Adipocyte (in vitro differentiated cells): ENCODE measurements at places on chromosomes 7 and 10.

- peak; percentile 48 for DNase-seq
These were observed 286.9 kb upstream of the DKK1 start for GRCh38 chr10:52027055-52027705.

GRCh38 chr7:6167587-6168476 is 104.6 kb downstream of the CYTH3 start:
- DNase-seq: no peak

GRCh38 chr10:34377833-34378232 is 437.3 kb downstream of the PARD3 start:
- no peak for DNase-seq

DNA sequence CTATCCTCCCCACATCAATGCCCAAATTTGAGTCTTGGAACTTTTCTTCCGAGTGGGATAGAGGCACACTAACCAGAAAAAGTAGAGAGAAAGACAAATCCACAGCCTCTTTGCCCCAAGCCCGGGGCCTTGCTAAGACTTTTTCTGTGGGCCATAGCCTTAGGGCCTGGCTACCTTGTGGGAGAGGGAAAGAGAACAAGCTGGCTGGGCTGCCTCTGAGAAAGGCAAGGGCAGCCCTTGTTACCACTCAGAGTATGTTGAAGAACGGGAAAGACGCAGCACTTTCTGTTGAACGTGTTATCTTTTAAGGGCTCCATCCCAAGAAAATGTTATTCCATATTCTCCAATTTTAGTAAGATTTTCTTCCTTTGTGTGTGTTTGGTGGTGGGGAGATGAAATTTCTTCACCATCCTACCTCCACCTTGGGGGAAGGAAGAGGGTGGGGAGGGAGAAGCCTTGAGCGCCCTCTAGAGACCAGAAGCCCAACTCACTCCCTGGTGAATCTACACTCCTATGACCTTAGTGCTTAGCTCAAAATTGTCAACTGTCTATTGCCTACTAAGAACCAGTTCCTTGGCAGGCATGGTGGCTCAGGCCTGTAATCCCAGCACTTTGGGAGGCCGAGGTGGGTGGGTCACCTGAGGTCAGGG is 3.9 kb upstream of the NRF1 start:
- peak; percentile 49 for DNase-seq

- no peak for DNase-seq
These were observed 14.8 kb upstream of the EEPD1 start for GRCh38 chr7:36138209-36138608.

DNA sequence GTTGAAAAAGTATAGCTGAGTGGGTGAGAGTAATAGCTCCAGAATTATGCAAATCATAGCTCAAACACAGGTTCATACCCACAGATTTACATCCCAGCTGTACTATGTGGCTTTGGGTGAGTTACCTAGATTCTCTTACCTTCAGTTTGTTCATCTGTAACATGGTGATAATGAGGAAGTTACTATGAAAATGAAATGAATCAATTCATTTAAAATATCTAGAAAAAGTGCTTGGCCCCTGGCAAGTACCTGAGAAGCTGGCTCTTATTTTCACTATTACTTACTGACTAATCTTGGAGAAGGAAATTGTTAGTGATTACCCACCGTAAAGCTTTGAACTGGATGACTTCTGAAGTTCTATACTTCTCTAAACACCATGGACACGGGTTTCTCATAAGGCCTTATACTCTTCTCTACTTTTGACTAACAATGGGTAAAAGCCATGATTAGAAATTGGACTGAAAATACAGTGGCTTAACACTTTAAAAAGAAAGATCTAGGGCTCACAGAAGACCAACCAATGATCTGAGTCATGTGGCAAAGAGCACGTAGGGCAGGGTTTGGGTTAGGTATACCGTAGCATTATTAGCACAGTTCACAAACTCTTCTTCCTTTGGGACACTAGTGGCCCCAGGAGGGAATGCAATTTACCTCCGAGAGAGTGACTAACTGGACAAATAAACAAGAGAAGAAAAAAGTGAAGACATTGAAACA is 149.2 kb downstream of the PLPP4 start:
- DNase-seq: no peak

GRCh38 chr7:130387628-130388403 is 7.5 kb downstream of the CPA1 start:
- DNase-seq: no peak

DNA sequence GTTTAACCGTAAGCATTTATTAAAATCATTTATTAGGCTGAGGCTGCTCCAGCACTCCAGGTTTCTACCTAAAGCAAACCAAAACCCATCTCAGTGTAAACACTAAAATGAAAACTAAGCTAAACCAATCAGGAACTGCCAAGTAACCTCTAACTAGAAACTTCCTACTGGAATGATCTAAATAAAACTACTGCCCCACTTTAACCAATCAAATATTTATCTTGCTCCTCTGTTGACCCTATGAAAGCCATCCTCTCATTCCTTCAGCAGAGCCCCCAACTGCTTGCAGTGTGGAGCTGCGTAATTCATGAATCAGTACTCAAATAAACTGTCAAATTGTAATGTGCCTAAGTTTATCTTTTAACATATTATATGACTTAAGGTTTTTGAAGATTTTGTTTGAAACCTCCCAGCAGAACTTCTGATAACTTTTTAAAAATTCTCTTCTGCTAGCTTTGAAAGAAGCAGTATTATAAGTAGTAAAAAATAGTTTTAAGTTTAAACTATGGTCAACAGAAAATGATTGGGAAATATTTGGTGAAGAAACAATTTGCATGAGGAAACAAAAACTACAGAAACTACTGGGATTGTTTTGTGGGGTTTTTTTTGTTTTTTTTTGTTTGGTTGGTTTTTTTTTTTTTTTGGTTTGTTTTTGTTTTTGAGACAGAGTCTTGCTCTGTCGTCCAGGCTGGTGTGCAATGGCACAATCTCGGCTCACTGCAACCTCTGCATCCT is 47.4 kb downstream of the GPR37 start:
- no peak for DNase-seq

GRCh38 chr10:95246582-95247051 is 44.2 kb downstream of the PDLIM1 start:
- peak; percentile 92 for DNase-seq

- DNase-seq: no peak
These were observed 142.2 kb upstream of the HABP2 start for GRCh38 chr10:113410618-113411017.

- peak; percentile 82 for DNase-seq
These were observed 220.0 kb upstream of the KCND2 start for GRCh38 chr7:120052884-120053382.

DNA sequence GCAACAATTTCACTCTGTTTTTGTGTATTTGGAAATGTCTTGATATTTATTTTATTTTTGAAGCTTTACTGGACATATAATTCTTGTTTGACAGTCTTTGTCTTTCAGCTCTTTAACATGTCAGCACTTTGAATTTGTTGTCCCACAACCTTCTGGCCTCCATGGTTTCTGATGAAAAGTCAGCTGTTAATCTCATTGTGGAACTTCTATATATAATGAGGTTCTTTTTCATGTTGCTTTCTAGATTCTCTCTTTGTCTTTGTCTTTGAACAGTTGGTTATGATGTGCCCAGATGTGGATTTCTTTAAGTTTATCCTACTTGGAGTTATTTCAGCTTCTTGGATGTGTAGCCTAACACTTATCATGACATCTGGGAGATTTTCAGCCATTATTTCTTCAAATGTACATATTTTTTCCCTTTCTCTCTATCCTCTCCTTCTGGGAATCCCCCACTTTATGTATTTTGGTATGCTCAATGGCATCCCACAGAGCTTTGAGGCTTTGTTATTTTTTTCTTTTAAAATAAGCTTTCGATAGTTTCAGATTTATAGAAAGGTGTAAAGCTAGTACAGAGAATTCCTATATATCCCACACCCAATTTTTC is 9.5 kb upstream of the LMTK2 start:
- DNase-seq: no peak

GRCh38 chr10:58104351-58104751 is 163.3 kb downstream of the IPMK start:
- no peak for DNase-seq

DNA sequence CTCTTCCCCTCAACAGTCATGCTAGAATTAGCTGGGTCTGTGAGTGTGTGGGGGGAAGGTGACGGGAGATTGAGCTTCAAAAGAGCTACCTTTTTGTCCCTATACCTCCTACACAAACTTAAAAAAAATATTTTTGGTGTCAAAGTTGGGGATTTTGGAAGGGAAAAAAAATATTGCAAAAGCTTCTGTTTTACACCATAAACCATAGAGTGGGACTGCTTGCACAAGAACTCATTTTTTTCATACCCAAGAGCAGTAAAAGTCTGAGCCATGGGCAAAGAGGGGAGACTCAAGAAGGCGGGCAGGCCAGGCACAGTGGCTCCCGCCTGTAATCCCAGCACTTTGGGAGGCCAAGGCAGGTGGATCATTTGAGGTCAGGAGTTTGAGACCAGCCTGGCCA is 9.4 kb upstream of the ZDHHC4 start:
- no peak for DNase-seq

DNA sequence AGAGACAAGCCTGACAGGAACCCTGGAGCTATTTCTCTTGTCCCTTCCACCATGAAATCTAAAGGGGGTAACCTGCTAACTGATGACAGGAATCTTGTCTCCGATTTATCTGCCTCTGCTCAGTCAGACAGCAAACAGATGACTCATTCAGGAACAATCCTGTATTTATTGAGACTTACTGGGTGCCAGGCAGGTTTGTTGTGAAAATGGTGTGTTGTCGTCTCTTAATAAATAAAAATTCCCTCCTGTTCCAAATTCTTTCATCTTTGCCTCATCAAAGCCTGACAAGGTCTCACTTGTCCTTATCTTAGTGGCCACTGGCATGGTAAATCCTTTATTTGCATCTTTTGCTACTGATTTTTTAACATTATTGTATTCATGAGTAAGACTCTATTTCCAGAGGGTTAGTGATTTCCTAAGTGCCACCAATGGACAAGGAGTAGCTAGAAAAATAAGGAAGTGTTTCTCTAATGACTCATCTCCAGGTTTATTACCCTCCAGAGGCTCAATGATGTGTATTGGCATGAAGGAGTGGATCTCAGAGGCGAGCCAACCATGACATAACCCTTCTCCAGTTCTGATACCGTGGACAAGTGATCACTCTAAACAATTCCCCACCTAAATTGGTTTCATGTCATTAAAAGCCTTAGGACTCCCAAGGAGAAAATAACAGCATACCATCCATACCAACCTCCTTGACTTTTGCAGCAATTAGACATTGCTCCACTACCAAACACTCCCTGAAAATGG is 724.0 kb downstream of the GRID1 start:
- DNase-seq: no peak

DNA sequence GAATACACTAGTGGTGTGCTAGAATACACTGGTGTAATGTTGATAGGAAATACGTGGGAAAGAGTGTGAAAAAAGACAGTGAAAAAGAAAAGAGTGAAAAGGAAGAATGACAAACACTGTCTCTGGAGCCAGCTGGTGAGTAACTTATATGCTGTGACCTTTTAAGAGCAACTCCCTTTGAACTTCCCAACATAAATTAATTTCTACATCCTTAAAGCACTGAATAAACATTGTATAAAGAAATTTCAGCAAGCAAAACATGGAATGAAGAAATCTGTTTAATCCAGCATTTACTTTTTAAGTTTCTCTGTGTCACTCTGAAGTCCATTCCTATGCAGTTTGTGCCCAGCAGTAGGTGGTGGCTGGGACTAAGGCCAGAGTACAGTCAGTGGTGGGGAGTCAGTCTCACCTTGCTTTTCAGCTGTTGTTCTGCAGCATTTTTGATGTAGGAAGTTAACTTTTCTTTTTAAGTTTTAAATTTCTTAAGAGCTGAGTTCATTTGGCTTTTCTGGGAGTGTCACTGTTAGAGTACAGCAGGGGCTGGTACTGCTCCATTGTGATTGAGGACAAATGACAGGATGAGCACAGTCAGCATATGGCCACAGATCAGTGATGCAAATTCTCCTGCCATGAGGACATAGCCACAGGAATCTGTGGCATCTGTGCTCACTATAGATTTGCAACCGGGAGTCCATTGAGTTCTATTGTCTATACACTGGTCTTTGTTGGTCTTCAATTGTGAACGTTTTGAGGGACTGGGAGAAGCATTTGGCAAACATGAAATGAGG is 321.8 kb downstream of the ZNF248 start:
- no peak for DNase-seq

GRCh38 chr10:110498087-110498981 is 627 bp downstream of the DUSP5 start:
- DNase-seq: peak; percentile 77

DNA sequence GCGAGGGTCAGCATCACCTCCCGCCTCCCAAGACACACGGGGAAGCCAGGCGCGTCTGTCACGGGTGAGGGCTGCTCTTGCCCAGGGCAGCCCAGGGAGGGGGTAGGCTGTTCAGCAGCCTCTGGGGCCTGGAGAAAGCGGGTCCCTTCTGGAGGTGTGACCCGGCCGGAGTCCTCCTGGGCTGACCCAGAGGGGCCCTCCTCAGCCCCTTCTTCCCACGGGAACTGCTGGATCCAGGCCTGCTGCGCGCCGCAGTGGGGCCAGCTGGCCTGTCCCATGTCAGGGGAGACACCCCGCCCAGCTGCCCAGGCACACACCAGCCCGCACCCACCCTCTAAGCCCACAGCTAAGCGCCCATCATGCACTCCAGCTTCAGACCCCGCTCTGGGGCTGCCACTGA is 41.8 kb downstream of the INSIG1 start:
- DNase-seq: no peak

DNA sequence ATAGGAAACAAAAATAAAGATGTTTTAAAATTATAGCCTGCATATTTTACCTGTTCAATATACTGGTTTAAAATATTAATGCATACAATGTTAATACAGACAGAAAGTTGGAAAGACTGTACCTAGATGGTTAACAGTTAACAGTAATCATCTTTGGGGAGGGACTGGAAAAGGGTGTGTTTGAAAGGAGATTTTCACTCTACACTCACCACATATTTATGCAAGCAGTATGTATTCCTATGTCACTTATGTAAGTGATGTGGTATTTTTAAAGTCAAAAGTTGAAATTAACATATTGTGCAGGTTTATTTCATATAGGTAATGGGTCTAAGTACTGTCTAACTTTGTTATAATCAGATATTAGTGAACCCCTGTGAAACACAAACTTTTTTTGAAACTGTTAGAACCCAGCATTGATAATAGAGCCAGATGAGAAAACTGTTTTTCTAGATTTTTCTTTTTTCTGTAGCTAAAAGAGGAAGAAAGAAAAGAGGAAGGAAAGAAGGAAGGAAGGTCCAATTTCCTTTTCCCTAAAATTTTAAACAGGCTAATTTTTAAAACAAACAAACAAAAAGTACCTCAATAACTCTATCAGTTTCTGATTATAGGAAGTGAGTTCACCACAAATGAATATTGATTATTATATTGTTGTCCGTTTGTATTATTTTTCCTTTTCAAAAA is 9.0 kb upstream of the STARD3NL start:
- peak; percentile 27 for DNase-seq

DNA sequence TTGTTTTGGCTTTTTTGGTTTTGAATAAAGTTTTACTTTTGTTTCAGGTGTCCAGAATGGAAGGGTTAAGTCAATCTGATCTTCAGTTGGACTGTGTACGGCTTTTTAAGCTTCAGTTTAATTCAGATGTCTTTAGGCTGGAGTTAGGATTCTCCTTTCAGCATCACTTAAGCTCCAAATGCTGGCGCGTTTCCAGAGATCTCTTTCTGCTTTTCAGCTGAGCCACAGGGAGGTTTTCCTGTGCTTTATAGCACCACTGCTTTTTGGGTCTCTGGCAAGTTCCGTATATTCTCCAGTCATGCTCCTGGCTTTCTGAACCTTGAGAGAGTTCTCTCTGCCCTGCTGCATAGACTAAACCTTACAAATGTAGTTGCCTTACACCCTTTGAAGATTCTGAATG is 60.0 kb downstream of the VTI1A start:
- DNase-seq: no peak
